ENCODE measurements at places on chromosomes 1 and 21.

DNA sequence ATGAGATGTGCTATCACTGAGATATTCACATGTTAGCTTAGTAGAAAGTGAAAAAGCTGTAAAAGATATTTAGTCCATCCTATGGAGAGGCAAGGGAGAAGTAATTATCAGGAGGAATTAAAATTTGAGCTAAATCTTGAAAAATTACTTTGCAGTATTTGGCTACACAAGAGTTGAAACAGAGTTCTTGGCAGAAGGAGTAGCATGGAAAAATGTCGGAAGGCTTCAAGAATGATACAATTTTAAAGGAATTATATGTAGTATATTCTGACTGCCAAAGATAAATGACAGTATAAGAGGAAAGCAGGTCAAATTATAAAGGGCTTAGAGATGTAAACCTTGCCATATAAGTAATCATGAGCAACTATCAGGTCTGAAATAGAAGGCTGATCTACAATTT lies 518.9 kb downstream of the BRINP3 start:
- DNase-seq, result no peak

DNA sequence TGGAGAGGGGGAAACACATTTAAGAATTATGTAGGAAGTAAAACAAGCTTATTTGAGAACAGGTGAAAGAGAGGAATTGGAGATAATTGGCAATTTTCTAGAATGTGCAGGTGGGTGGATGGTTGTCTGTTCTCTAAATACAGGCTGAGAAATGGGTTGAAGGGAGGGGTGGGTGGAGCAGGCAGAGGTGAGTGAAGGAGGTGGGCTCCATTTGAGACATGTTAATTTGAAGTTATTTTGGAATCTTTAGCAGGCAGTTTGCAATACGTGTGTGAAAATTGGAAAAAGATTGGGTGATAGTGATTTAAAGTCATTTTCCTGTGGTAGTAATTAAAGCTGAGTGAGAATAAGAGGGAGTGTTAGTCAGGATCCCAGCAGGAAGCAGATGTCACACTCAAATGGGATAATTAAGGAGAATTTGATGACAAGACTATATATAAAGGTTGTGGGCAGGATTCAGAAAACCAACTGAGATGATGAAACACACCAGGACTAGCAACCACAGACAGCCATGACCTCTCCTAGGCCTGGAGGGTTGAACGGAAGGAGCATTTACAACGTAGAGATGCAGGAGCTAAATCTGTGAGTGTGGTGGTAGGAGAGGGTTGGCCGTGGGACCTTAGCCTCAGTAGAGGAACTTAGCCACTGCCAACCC lies 40.6 kb downstream of the CHRM3 start:
- no peak for DNase-seq

GRCh38 chr1:46804926-46805325 lies 6.1 kb downstream of the CYP4B1 start:
- DNase-seq, result no peak

- DNase-seq, result no peak
Measured at GRCh38 chr21:31491617-31492016, 147.6 kb upstream of the TIAM1 start.

DNA sequence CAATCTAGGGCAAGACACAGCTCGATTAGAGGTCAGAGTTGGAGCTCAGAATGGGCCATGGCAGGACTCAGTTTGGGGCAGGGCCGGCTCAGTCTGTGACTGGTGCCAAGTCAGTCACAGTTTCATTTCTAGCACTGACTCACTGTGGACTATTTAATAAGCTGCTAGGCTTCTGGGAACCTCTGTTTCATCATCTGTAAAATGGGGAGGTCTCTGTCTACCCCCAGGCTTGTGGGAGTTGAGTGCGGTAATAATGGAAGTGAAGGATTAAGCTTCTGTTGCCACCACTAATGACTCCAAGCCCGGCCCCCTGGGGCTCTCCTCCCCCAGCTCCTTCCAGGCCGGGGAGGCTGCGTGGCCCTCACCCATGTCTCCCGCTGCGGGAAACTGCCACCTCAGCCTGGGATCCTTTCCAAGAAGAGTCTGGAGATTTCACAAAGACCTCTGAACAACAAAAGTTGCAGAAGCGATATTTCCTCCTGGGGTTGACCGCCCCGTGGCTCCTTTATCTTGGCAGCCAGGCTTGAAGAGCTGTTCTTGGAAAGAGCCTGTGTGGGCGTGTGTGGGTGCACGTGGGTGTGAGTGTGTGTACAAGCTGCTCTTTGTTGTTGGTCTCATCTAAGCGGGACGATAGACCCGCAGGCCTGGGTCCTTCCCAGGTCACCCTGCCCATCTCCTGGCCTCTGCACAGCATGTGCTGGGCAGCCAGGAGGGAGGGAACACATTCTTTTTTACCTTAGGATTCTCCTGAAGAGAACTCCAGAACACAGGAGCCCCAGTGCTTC lies 29.1 kb downstream of the KNCN start:
- DNase-seq, result peak; percentile 46

GRCh38 chr21:42433946-42434551 lies 30.3 kb downstream of the UBASH3A start:
- no peak for DNase-seq

- no peak for DNase-seq
Measured at GRCh38 chr1:237041795-237042525, at the start of gene RYR2. Gene RYR2 (plus strand): TSS chr1:237042184. CDS start chr1:237042522, 338 bp downstream.

DNA sequence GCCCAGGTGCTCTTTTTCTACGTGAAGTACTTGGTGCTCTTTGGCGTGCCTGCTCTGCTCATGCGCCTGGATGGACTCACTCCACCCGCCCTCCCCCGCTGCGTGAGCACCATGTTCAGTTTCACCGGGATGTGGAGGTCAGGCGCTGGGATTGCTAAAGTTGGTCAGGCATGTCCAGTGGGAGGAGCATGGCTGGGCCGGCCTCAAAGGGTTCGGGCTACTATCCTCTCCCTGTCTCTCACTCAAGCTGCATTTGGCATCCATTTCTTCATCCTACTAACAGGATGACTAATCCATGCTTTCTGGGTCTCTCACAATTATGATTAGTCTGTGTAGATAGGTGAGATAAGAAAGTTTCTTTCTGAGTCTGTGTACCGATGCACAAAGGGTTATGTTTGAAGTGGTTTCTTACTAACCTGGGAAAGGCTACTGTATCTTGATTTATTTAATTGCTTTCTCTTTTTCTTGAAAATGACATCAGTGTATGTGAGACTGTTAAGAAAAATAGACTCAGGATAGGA lies 135.9 kb downstream of the HHAT start:
- DNase-seq, result peak; percentile 6

GRCh38 chr1:39418236-39418635 lies 73.2 kb upstream of the BMP8A start:
- no peak for DNase-seq
